Stimulated activated CD8-positive, alpha-beta memory T cell treated with anti-CD3 and anti-CD28 coated beads, Interleukin-2, amount 100 ng/mL, for 48 hours (primary cell): ENCODE measurements at places on chromosomes 5 and 9.

- DNase-seq, result no peak
Measured at GRCh38 chr5:138659121-138659520, 83.9 kb upstream of the HSPA9 start.

DNA sequence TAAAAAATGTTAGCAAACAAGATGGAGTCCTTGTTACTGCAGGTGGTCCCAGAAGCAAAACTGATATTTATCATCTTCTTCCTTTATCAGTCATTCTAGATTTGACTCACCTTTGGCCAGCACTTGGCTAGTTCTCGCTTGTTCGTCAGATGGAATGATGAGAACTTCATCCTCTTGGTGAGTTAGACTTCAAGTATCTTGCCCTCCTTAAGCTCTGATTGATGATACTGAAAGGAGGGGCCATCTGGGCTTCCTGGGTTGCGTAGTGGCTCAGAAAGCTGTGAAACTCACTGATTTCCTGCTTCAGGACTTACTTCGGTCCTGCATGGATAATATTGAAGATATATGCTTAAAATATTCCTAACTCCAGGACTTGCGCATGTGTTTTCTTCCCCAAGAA lies 1248.2 kb upstream of the CDH9 start:
- DNase-seq, result no peak

GRCh38 chr9:2567922-2568321 lies 53.7 kb upstream of the VLDLR start:
- no peak for DNase-seq

DNA sequence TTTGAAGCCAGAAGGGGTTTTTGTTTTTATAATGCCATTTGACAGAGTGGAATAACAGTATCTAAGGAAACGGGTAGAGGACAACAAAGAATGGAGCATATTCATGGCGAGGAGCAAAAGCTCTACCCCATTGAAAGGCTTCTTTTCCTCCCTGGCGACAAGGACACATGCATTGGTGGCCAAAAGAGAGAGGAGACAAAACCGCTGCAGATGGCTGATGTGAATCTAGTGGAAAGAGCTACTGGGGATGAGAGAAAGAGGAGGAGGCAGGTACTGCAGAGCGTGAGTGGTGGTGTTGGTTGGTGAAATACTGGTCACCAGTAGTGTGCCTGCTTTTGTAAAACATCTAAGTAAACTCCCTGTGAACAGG lies 491 bp downstream of the APC start:
- no peak for DNase-seq

DNA sequence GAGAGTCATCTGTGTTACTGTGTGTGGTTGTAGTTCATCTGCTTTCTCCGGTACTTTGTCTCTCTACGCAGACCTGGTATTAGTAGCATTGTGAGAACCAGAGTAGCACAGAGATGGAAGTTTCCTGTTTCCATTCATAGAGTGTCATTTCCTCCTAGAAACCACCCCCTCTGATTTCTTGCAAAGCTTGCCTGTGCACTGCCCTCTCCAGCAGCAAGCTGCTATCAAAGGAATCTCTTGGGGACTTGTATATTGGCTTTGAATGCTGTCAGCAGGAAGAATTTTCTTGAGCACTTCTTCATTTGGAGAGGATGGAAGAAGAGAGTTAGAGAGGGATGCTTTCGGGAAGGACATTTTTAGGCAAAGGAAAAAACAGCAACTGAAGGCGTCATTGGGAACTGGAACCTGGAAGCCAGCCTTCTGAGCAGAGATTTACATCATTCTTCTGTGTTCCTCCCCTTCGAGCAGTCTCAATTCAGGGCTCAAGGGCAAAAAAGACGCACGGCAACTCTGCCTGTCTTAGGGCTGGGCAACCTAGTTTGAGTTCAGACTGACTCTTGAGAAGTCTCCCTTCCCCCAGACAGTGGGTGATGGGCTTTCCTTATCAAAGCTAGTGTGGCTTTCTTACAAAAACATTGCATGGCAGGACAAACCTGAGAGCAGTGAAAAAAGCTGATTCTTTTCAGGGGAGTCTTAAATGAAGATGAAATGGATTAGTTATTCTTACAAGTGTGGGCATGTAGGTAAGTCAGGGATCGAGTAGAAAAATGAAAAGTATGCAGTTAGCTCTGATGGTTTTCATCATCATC lies 226.3 kb downstream of the AOPEP start:
- no peak for DNase-seq
